Stimulated activated CD8-positive, alpha-beta memory T cell treated with anti-CD3 and anti-CD28 coated beads, Interleukin-4, amount 100 ng/mL, for 48 hours (primary cell): ENCODE measurements at places on chromosomes 3 and 15.

- peak; percentile 24 for DNase-seq
Observed at GRCh38 chr15:73318463-73319351, 50.1 kb downstream of the HCN4 start.

DNA sequence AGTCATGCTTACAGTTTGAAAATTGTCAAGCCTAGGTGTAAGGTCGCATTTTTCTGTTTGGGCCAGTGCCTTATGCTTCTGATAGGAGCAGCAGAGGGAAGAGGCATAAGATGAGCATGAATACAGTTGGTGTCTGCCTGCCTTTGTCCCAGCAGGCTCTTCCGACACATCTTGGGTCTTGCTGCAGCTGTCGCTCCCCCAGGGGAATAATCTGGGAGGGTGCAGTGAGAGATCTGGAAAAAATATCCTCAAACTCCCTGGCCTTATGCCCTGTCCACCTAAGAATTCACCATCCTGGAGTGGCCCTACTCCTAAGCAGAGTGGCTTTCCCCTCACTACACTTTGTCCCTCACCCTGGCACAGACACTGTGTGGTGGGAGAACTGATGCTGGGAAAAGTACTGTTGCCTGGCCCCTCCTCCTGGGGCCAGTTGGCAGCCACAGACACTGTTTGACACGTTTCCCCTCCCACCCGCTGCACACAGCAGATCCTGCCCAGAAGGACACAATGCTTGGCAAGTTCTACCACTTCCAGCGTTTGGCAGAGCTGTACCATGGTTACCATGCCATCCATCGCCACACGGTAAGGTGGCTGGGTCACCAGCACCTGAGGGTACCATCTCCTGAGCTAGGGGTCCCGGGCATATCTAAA lies 21.1 kb upstream of the RHO start:
- DNase-seq: no peak

DNA sequence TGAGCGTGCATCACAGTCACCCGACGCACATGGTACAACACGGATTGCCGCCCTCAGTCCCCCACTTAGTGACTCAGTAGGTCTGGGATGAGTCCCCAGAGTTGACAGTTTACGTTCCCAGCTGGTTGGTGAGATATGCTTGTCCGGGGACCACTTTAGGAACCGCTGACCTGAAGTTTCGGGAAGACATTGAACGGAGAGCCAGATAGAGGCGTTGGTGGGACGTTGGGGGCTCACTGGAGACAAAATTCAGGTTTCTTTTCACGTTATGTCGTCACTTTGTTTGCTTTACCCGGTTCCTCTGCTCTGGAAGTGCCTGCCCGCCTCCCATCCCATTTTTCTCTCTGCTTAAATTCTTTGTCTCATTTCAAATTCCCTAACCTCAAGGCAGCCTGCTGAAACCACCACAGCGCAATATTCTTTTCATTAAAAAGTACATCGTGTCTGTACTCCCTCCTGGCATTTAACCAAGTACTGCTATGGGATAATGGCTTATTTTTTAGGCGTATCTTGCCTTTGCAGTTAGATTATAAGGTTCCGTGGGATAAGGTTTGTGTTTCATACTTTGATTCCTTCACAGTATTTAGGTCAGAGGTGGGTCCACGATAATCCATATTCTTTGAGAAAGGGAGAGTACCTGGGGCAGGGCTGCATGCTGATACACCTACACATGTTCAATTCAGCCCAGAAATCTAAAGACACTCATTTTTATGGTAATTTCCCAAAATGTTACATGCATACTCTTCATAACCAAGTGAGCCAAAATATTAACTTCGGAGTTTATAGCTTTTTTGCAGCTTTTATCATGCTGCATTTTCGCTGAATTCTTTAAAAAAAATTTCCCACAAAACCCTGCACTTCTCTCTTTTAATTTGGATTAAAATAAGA lies 921 bp downstream of the LMLN start:
- no peak for DNase-seq

DNA sequence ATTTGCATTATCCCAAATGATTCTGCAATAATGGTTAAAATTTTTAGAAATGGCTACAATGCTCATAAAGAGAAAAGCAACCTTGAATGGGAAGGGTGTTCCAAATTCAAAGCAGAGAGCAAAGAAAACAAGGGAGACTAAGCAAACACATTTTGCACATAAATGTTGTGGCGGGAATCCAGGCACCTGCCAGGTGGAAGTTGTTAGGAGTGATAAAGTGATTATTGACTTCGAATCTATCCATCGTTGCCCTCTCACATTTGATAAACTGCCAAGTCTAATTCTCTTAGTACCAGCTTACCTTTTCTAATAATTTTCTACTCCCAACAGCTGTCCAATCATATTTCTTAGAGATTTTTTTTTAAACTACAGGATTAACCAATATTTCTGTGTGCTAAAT lies 244.5 kb downstream of the CACNA2D3 start:
- no peak for DNase-seq

DNA sequence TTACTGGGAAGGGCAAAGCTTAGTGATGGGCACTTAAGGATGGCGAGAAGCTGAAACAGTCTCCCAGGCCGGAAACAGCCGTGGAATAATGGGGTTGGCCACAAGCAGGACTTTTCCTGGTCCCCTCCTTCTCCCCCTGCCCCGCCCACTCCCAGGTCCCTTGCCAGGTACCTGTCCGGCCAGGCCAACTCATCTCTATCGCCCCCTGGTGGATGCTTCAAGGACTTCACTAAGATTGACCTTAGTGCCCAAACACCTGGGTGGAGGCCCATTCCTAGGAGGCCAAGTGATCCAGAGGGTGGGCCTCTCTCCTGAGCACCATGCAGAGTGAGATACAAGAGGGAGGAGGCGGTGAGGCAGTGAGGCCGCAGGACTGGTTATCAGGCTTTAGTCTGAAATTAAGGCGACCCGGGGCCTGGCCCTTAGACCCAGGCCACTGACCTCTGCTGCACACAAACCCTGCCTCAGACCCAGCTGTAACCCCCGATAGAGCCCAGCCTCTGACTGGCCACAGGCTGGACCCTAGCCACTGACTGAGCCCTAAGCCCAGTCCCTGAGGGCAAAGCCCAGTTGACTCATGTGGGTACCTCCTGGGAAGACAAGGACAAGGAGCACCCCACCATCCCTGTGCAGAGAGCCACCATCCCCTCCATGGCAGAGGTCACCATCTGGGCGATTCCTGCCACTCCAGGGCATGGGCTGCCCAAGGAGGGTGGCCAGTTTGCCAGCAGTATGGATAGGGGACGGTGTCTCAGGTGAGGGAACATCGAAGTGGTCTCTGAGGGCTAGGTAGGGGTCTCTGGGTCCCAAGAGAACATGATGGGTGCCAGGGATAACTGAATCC lies 37.6 kb downstream of the VIPR1 start:
- peak; percentile 83 for DNase-seq
